EH (cell line): ENCODE measurements at places on chromosomes 16 and 17.

GRCh38 chr16:4510747-4511426 is 27.7 kb downstream of the CDIP1 start:
- no peak for DNase-seq

DNA sequence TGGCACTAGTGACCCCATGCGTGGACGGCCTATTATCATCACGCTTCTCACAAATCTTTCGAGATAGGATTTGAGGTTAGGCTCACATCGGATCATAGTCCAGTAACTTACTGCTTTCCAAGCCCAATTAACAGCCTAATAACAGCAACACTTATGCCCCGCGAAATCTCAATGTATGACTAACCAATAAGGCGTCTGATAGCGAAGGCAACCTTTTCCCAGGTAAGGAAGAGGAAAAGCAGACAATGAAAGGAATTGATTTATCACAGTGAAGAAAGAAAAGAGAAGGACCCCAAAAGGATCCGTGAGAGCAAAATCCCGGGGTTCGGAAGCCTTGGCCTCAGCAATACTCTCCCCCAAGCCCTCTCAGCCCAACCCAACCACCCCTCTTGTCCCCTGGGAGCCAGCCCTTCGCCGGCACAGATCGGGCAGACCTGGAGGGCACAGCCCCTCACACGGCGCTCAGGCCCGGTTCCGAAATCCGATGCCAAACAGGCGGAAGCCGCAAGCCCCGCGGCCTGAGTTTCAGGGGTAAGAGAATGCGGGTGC is 534 bp downstream of the GPATCH8 start:
- DNase-seq, result peak; percentile 22

DNA sequence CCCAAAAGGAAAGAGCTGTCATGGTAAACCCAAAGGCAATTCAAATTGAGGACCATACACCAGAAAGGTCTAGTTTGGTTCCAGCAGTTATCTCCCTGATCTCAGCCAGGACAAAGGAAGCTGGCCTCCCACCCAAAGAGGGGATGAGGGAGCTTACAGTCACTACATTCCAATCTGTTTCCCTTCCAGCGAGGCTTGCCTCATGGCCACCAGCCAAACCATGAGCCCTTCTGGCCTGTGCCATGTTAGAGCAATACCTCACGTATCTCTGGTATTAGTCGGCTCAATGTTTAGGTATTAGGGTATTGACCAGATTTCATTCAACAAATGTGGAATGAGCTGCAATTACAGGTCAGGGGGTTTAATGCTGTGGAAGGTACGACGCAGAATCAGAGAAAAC is 8.4 kb downstream of the NDUFAB1 start:
- DNase-seq, result peak; percentile 96

GRCh38 chr17:38904892-38905291 is 20.5 kb upstream of the LASP1NB start:
- no peak for DNase-seq

GRCh38 chr17:691423-691822 is 23.2 kb downstream of the VPS53 start:
- peak; percentile 93 for DNase-seq

DNA sequence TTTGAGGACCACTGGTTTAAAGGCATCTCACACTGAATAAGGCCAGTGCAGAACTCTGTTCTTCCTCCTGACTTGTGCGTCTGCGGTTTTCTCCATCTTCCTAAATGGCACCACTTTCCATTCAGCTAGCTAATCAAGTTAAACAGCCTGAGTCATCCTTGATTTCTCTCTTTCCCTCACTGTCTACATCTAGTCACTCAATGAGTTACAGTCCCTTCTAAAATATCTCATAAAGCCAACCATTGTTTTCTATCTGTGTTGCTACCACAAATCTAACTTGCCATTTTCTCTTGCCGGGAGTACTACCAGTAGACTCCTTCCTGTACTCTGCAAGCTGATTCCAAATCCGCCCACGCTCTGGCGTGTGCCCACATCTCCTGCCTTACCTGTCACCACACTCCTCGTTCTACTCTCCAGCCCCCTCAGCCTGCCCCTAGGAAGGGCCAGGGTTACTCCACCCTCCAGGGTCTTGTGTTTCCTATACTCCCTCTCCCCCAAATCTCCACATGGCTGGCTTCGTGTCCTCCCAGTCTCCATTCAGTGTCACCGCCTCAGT is 324.5 kb downstream of the SNX29 start:
- no peak for DNase-seq

DNA sequence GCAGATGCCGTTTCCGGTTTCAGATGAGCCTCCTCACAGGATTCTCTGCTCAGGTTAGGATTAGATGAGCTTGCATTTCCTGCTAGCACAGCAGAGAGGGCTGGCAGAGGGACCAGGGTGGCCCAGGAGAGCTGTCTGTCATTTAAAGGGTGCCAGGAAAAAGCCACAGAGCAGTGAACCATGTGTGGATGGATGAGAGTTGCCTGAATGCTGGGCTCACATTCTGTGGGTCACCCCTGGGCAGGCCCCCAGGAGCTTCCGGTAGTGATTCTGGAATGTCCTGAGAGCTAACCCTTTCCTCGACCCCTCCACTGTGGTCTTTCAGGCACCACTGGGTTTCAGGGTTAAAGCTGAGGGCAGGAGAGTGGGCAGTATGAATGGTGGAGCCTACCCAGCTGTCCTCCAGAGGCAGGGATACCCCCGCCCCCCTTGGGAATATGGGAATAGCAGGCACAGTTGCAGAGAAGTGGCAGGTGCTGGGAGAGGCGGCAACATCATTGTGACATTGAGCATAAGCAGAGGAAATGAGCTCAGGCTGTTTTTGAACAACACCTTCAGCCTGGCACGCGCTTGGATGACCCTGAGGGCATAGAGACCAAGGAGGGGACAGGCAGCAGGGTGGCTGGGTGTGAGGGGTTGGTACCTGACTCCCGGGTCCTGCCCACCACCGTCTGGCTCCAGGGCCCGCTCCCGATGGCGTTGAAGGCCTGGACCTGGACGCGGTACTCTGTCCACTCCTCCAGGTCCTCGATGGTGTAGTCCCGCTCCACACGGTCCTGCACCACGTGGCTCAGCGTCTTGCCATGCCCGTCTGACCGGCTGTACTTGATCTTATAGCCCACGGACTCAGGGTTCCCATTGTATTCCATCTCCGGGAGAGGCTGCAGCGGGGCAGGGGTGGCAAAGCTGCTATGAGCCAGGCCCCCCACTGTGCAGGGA is 83.0 kb upstream of the CDC42EP4 start:
- DNase-seq, result no peak
